ENCODE measurements at places on chromosomes 1 and 21.
A peak's percentile ranks its signal among the peaks of the same experiment; 100 is the strongest.

GRCh38 chr1:45892068-45892785 lies 88.8 kb downstream of the MAST2 start:
- DNase-seq: no peak

- no peak for DNase-seq
Measured at GRCh38 chr1:200794506-200795065, 55.9 kb downstream of the CAMSAP2 start.

DNA sequence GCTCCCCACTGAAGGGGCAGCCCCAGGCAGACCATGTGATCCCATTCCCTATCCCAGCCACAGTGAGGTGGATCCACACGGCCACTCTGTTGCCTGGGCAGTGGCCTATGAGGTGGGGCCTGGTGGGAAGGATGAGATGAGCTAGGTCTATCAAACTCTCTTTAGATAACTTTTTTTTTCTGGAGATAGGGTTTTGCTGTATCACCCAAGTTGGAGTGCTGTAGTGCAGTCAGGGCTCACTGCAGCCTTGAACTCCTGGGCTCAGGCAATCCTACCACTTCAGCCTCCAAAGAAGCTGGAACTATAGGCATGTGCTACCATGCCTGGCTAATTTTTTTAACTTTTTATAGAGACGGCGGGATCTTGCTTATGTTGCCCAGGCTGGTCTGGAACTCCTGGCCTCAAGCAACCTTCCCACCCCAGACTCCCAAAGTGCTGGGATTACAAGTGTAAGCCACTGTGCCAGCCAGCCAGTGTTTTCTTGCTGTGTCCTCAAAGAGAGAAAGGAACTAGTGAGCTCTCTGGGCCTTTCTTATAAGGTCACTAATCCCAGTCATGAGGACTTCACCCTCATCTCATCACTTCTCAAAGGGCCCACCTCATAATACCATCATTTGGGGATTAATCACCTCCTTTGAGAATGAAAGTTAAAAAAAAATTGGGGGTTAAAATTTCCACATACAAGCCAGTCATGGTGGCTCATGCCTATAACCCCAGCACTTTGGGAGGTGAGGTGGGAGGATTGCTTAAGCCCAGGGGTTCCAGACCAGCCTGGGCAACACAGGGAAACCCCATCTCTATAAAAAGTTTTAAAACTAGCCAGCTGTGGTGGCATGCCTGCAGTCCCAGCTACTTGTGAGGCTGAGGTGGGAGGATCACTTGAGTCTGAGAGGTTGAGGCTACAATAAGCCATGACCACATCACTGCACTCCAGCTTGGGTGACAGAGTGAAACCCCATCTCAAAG lies 36.6 kb downstream of the H3-3A start:
- no peak for DNase-seq

- DNase-seq: no peak
Measured at GRCh38 chr1:184407816-184408510, 21.1 kb downstream of the C1orf21 start.

- peak; percentile 75 for DNase-seq
Measured at GRCh38 chr1:210222340-210223006, 10.1 kb upstream of the SERTAD4 start.

GRCh38 chr1:219427403-219427802 lies 185.5 kb downstream of the ZC3H11B start:
- no peak for DNase-seq

DNA sequence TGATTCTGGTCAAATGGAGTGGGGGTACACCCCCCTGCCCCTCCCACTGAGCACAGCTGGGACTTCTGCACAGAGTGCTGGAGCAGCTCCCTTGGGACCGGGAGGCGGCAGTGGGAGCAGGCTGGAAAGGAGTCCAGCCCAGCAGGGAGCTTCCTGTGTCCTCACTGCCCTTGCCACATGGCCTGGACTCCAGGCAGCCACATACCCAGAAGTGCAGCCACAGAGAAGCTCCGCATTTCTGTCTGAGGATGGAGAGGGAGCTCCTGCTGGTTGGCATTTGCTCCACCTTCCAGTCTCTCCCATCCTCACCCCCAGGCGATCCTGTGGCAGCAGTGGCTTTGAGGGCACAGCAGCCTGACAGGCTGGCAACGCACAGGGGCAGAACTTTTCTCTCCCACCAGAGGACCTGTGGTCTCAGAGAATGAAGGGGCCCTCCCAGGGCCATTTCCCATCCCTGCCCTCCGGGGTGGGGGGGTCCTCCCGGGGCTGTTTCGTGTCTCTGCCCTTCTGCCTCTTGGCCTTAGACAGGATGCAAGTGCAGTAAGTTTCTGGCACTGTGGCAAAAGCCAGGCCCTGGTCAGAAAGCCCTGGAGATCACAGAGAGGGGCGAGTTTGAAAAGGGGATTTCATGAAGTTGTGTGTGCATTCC lies 103.6 kb upstream of the COL6A1 start:
- DNase-seq: no peak

- no peak for DNase-seq
Measured at GRCh38 chr21:45236481-45236880, 51.2 kb downstream of the POFUT2 start.

DNA sequence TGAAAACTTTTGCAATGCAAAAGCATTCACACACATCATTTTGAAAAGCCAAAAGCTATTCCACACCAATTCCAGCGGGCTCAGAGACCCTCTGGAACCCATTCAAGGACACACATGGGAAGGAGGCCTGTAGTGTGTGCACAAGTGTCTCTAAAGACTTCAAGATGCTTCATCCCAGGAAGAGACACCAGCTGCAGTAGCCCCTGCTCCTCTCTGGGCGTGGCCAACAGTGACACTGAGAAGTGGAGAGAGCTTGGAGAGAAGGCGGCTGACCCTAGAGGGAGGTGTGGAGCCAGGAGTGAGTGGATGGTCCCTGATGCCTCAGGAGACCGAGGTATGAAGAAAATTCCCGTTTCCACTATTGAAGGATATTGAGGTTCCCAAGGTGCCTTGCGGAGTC lies 14.9 kb upstream of the TNNI1 start:
- DNase-seq: no peak

DNA sequence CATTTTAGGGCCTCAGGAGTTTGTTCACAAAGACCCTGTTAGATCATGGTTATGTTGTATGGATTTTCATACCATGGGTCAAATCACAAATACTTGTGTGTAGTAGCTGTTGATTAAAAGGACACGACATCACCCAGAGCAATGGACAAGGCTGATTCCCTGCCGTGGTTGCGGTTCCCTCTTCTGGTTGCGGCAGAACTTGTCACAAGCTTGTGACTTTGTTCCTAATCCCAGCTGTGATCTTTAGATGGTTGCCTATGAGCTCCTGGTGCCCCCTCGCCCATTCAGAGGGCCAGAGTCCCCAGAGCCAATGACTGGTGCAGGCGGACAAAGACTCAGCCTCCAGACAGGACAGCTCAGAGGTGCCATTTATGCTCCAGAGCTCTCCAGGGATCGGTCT lies 11.8 kb upstream of the SDHB start:
- DNase-seq: no peak

- DNase-seq: peak; percentile 93
Measured at GRCh38 chr1:151539321-151540020, 638 bp upstream of the TUFT1 start.

DNA sequence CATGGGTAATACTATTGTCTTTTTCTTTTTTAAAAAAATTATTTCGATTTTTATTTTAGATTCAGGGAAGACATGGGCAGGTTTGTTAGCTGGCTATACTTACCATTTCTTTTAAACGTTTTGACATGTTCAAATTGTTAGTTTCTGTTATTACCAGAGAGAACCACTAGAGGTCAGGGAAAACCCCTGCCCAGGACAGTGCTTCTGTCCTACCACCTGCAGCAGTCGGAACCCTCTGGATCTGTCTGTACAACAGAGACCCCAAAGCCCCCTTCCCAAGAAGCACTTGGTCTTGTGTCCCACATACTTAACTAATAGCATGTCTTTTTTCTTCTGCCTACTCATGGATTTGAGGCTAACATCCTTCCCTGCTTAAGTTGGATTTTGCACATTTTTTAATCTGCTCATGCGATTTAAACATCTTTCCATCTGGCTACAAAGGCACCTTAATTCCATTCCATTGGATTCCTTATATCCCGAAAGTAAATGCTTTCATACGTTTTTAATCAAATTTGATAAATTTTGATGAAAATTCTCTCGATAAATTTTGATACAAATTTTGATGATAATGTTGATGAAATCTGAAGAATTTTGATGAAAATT lies 10.0 kb upstream of the C1orf115 start:
- DNase-seq: no peak

- DNase-seq: no peak
Measured at GRCh38 chr1:154860156-154860870, 9.8 kb downstream of the KCNN3 start.

DNA sequence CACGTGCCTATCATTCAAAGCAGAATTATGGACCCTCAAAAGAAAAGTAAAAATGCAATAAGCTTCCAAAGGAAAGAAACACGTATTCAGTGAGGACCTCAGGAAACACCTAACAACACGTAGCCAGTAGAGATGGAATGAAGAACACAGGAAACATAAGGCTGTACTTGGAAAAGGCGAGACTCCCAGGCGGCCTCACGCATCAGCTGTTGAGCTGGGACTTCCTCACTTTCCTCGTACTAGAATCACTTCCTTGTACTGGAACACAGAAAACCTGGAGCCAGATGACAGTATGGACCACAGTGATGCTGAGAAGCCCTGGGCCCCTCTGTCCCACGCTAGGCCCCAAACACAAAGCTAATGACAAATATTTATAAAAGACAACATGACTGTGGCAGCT lies 94.4 kb upstream of the BACE2 start:
- no peak for DNase-seq

DNA sequence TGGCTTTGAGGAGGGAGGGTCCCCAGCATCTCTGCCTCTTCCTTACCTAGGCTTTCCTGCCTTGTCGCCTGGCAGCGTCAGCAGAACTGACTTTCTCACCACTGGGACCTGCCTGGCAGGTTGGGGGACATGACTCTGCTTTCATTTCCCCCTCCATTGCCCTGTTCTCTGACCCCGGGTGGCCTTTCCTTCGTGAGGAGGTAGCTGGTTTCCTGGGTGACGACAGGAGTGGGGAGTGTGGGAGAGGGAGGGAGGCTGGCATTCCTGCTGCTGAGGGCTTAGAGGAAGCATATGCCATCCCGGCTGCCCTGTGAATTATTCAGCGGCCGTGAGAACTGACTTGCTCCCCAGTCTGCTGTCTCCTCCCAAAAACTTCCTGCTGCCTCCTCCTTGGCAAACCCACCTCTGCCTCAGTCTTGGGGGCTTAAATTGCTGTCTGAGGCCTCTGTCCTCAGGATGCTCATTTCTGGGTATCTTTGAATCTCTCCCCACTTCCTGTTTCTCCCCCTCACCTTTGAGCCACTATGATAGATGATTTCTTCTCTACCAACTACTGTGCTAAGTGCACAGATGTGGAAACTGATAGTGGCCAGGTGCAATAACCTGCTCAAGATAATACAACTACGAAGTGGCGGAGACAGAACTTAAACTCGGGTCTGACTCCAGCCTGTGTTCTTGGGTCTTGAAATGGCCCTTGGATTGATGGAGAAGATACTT lies 182.0 kb upstream of the CSF3R start:
- no peak for DNase-seq

- no peak for DNase-seq
Measured at GRCh38 chr1:232212253-232212652, 417.7 kb downstream of the SIPA1L2 start.

GRCh38 chr1:246565751-246566127 lies 322 bp downstream of the TFB2M start:
- no peak for DNase-seq

GRCh38 chr1:13681921-13682320 lies 18.1 kb upstream of the PRDM2 start:
- DNase-seq: no peak

GRCh38 chr1:108070662-108071061 lies 105.7 kb upstream of the VAV3 start:
- DNase-seq: no peak

DNA sequence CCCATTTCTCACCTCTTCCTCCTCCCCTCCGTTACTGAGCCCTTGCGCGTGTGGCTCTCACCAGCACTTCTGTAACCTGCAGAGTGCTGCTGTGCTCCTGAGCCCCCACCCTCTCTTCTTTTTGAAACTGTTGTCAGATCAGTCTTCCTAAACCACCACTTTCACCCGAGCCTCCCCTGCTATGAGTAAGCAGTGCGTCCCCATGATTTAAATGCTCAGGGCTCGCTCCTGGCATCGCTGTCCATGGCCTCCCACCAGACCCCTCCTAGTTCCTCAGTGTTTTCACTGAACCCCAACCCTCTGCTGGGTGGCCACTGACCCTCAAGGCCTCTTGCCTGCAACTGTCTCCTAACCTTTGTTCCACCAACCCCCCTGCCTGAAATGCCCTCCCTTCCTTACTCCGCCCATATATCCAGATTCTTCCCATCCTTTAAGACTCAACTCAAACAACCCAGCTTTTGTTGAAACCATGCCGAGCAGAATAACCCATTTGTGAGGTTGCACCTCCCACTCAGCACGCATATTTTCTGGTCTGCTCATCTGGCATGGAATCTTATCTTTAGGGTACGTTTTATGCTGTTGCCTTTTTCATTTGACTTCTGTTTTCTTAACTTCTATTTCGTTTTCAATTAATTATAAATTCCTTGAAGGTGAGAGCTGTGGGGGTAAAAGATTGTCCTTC lies 64.5 kb upstream of the FAM3B start:
- DNase-seq: no peak

DNA sequence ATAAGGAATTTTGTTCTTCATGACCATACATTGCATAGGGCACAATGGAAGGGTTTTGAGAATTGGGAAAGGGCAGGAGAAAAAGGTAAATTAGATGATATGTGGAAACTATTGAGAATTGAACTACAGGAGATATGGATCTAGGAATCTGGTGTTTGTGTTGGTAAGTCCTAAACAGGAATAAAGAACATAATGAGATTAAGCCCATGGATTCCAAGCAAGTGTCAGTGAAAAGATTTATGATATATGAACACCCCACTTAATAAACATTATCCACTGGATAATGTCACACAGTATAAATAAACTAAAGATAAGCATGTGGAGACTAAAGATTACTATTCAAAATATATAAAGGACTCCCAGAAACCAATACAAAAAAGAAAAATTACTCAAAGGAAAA lies 98.2 kb downstream of the TNFSF18 start:
- DNase-seq: no peak

DNA sequence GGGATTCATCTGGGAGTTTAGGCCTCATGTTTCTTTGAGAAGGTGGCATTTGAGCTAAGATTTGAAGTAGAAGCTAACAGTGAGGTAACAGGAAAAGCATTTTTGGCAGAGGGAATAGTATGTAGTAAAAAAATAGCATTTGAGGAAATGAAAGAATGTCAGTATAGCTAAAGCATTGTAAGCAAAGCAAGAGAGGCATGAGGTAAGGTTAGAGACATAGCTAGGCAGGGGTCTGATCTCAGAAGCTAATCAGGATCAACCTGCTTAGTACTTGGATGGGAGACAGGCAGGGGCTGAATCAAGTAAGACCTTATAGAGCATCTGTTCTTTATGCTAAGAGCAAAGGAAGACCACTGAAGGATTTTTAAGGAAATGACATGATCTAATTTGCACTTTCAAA lies 4.0 kb downstream of the POLR3C start:
- no peak for DNase-seq

Measured in esophagus muscularis mucosa (tissue), 4 donors.